ENCODE measurements at places on chromosomes 16 and 17.
A peak's percentile ranks its signal among the peaks of the same experiment; 100 is the strongest.

DNA sequence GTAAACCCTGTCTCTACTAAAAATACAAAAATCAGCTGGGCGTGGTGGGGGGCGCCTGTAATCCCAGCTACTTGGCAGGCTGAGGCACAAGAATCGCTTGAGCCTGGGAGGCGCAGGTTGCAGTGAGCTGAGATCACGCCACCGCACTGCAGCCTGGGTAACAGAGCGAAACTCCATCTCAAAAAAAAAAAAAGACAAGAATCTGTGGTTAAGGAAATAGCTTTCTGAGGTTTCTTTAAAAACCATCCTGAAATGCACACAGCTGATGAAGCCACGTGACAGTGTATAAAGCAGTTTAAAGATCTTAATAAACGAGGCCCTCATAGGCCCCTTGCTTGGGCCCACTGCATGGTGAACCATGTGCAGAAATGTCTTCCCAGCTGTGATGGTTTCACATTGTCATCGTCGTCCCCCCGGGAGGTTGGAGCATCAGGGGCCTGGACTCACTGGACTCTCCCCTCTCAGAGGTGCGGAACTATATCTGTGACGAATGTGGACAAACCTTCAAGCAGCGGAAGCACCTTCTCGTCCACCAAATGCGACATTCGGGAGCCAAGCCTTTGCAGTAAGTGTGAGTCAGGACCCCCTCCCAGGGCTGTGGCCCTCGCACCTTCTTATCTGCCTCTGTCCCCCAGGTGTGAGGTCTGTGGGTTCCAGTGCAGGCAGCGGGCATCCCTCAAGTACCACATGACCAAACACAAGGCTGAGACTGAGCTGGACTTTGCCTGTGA lies 16.2 kb downstream of the ZNF276 start:
- DNase-seq, result no peak

- DNase-seq, result no peak
These were observed 13.7 kb downstream of the KRABD2 start for GRCh38 chr17:8362651-8363332.

- no peak for DNase-seq
These were observed 8.4 kb upstream of the GAA start for GRCh38 chr17:80092959-80093358.

- DNase-seq, result no peak
These were observed 310.0 kb downstream of the SOX9 start for GRCh38 chr17:72430611-72431432.

DNA sequence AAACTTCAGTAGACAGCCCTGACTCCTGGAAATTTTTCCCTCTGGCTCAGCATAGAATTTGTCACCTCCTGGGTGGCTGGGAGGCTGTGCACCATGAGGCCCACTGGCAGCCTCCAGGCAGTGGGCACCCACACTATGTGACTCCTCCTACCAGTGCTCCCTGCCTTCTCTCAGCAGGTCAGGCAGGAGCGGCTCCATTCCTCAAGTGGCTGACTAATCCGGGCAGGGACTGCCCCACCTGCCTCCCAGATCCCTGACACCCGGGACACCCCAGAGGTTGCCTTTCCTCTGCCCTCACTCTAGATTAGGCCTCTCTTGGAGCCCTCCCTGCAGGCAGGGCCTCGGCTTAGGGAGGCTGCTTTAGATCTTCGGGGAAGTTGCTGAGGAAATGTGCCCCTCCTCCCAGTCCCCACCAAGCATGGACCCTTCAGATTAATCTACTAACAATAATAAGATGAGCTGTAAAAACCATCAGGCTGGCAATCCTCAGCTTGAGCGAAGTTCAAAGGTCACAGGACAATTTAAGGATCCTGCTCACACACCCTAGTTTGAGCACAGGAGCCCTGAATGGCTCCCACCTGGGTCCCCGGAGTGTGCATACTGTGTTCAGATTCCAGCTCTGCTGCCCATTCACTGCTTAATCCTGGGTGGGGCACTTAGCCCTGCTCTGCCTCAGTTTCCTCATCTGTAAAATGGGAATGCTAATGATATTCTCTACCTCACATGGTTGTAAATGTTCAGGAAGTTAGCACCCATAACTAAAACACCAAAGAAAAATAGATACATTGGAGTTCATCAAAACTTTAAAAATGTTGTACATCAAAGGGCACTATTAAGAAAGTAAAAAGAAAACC lies 10.0 kb upstream of the MYCBPAP start:
- no peak for DNase-seq

- no peak for DNase-seq
These were observed 840 bp downstream of the ADCY7 start for GRCh38 chr16:50267151-50267631.

- DNase-seq, result no peak
These were observed 5.2 kb upstream of the ATP6V0A1 start for GRCh38 chr17:42453439-42453838.

GRCh38 chr17:57255182-57255775 lies 1.0 kb upstream of the MSI2 start:
- DNase-seq, result no peak

GRCh38 chr17:63120406-63120805 lies 154.4 kb downstream of the TANC2 start:
- DNase-seq, result no peak

- DNase-seq, result no peak
These were observed 288.7 kb downstream of the SEC14L1 start for GRCh38 chr17:77429369-77429968.

GRCh38 chr17:27323538-27324215 lies 29.8 kb downstream of the WSB1 start:
- no peak for DNase-seq

DNA sequence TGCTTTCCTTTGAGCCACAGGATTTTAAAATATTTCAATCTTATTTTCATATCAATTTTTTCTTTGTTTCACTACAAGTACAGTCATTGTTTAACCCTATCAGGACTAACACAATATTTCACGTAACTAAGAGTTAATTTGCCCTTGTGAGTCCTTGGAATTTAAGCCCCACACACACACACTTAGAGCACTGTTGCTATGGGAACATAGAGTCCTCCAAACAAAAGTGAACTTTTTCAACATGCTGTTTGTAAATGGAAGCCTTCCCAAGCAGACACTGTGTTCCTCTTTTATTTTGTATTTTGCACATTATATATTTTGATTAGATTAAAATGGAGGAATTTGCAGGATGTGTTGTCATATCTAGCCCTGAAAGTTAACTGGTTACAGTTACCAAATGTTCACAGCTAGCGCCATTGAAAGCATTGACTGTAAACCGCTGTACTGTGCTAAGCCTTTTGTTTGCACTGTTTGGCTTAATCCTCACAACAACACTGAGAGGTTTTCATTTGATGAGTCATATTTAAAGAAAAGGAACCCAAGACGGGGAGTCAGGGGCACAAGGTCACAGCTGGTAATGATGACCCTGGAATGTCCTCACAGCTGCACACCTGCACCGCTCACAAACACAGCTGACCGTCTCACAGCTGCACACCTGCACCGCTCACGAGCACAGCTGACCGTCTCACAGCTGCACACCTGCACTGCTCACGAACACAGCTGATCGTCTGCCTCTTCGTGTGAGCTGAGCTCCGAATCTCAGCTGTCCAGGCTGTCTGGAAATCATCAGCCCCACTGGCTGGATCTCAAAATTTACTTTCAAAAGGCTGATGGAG lies 6.3 kb downstream of the HSBP1 start:
- DNase-seq, result peak; percentile 90

DNA sequence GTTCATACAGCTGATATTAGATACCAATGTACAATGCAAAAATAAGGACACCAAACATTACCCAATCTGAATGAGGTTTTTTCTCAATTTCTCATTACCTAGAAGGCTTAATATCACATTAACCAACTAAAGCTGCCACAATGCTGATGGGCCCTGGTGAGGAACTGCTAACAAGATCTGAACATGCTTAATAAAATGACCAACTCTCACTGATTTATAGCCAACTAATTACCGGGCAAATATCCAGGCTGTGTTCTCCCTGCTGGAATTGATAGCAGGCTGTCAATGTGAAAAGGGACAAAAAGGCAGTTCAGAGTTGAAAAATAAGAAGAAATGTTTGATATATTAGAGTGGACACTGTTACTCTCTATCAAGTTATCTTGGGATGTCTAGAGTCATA lies 124.6 kb downstream of the TOX3 start:
- DNase-seq, result peak; percentile 17

DNA sequence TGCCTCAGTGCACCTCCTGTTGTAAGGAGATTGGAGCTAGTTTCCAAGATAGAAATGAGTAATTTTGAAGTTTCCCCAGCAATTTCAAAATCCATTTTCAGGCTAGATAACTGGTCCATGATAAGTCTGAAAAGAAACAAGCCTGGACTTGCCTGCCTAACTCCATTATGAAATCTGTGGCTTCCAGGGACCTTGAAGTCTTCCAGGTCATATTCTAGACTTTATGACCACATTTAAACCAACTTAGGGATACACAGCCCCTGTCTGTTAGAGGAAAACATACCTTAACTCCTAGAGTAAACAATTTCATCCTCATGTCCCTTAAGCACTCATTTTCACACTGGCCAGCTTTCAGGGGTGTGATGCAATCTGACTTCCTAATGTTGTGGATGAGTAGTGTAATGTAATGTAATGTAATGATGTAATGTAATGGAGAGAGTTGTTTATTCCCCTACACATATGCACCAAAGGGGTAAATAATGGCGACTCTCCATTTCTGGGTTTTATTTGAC lies 96.7 kb upstream of the FAM20A start:
- DNase-seq, result no peak

GRCh38 chr16:47866423-47866822 lies 289.4 kb downstream of the ABCC12 start:
- DNase-seq, result no peak

DNA sequence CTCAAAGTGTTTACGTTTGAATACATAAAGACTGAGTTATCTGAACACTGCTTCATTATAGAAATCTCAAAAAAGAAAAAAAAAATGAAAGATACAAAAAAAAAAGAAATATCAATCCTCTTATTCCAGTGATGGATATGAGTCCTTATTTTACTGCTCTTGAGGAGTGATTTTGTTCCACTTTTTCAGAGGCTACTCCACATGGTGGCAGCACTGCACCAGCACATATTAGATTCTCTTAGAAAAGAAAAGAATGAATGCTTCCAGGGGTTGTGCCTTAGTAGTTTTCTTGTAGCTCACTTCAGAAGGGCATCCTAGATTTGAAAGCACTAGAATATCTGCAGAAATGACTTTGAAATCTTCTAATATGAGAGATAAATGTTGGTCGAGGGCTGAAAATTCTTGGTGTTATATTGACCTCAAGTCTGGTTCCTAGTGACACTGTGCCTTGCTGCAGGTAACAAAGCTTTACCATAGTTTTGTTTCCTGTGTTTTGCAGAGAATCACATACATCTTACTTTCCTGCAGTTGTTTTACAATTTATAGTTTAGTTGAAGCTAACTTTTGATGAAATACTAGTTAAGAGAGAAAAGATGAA lies 25.9 kb downstream of the AP2B1 start:
- DNase-seq, result peak; percentile 38

DNA sequence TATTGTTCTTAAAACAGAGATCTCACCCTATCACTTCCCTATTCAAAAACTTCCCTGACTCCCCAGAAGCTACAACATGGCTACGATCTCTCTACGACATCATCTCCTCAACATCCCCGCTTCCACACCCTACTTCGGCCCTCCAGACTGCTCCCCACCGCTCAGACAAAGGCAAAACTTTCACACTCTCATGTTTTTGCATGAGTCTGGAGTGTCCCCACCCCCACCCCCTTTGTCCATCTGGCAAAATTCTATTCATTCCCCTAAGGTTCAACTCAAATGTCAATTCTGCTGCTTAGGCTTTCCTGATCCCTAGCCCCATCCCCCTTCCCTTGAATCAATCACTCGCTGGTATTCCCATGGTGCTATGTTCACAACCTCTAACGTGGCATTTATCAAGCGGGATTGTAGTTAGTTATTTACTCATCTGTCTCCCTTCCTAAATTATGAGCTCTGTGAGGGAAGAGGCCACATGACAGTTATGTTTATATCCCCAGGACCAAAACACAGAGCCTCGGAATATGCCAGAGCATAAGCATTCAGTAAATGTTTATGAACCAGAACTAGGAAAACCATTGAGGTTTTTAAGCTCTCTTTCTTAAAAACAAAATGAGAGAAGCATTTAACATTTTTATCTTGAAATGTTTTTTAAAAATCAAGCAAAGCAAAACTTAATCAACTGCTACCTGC lies 55.9 kb downstream of the STX8 start:
- no peak for DNase-seq

- no peak for DNase-seq
These were observed 45.0 kb downstream of the SCNN1G start for GRCh38 chr16:23227529-23227928.

GRCh38 chr16:68889508-68890150 lies 46.3 kb downstream of the TANGO6 start:
- no peak for DNase-seq

- no peak for DNase-seq
These were observed 47.1 kb downstream of the VMP1 start for GRCh38 chr17:59754552-59754951.

- no peak for DNase-seq
These were observed 14.4 kb upstream of the METRNL start for GRCh38 chr17:83064732-83065659.

- DNase-seq, result peak; percentile 8
These were observed 40.7 kb upstream of the ANKFY1 start for GRCh38 chr17:4304417-4305027.

- no peak for DNase-seq
These were observed 14.2 kb downstream of the GALK1 start for GRCh38 chr17:75750661-75751423.

DNA sequence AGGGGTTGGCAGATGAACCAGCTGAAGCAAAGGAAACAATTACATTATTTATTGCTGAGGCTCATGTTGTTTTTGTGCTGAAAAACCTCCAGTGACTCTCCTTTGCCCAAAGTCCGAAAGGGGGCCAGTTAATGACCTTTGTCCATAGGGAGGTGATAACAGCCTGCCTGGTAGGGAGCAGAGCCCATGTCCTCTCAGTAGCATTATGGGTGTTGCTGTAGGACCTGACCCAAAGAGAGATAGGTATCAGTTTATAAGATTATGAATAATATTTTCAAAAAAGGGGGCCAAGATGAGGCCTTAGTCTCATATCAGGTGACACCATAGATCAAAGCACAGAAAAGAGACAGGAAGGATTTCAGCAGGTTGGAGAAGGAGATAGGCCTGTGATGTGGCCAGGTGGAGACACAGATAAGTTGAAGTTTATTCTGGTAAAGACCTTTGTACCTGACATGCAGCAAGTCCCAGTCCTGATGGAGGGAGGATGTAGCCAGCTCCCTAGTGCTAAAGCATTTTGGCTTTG lies 55.1 kb downstream of the CENPV start:
- DNase-seq, result no peak

DNA sequence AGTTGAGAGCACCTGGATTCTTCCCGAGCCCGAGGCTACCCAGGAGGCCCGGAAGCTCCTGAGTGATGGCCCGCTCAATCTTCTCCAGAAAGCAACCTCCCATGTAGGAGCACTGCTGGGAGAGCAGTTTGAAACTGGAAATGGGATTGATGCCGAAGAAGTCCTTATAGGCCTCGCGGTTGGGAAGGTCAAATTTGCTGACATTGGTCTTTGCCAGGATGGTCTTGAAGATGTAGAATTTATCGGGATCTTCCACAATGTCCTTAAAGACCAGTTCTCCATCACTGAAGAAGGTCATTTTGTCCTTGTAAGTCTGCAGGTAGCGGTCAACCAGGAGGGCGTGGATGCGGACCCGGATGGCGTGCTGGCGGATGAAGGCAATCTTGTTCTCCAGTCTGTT lies 49.7 kb downstream of the SRL start:
- DNase-seq, result no peak

- no peak for DNase-seq
These were observed 23.2 kb upstream of the SPNS2 start for GRCh38 chr17:4475463-4475862.
